ENCODE measurements at places on chromosomes 4 and X.

DNA sequence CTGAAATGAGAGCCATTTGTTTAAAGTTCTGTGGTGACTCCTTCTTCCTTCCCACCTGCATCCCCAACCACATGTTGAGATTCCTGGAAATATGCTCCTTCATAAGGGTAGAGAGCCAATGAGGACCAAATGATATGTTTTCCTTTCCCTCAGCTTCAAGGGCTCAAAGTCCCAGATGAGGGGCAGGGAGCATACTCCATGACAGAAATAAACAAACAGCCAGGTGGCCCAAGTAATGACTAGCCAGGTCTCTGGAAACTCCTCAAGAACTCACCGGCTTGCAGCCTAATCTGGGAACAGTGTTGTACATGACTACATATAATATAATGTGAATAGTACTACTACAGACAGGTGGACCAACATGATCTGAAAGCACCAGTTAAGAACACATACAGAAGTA, 392.3 kb downstream of the PACRGL start:
- DNase-seq, result no peak

DNA sequence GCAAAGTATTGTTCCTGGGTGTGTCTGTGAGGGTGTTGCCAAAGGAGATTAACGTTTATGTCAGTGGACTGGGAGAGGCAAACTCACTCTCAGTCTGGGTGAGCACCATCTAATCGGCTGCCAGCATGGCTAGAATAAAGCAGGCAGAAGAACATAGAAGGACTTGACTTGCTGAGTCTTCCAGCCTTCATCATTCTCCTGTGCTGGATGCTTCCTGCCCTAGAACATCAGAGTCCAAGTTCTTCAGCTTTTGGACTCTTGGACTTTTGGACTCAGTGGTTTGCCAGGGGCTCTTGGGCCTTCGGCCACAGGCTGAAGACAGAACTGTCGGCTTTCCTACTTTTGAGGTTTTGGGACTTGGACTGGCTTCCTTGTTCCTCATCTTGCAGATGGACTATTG, 15.3 kb upstream of the ENPP6 start:
- DNase-seq, result no peak

DNA sequence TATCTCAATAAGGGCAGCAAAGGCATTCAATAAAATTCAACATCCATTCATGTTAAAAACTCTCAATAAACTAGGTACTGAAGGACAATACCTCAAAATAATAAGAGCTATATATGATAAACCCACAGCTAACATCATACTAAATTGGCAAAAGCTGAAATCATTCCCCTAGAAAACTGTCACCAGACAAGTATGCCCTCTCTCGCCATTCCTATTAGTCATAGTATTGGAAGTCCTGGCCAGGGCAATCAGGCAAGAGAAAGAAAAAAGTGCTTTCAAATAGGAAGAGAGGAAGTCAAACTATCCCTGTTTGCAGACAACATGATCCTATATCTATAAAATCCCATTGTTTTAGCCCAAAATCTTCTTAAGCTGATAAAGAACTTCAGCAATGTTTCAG, 116.8 kb downstream of the TENT5D start:
- no peak for DNase-seq

- no peak for DNase-seq
Measured at GRCh38 chrX:153821066-153821465, 9.3 kb downstream of the PDZD4 start.

DNA sequence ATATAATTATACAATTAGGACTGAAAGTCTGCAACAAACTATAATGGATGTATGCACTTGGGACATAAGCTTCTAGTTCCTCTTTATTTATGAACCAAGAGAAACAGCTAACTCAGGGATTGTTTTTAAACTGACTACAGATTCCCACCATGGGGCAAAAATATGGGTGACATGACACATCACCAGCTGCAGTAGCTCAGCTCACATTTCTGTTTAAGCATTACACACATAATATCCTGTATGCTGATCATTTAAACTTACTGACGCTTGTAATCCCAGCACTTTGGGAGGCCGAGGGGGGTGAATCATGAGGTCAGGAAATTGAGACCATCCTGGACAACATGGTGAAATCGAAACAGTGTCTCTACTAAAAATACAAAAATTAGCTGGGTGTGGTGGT, 11.5 kb downstream of the FGB start:
- no peak for DNase-seq

GRCh38 chrX:32269866-32270265, 941.5 kb downstream of the DMD start:
- no peak for DNase-seq

DNA sequence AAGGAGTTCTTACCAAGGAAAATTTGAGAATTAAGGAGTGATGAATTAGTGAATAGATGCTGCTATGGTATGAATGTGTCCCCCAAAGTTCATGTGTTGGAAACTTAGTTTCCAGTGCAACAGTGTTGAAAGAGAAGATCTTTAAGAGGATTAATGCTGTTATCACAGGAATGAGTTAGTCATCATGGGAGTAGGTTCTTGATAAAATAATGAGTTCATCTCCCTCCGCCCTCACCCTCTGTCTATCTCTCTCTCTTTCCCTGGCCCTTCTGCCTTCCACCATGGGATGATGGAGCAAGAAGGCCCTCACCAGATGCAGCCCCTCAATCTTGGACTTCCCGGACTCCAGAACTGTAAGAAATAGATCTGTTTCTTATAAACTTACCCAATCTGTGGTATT, 38.3 kb upstream of the KLHL8 start:
- DNase-seq, result no peak

- DNase-seq, result no peak
Measured at GRCh38 chr4:16212138-16212782, 14.0 kb downstream of the TAPT1 start.

DNA sequence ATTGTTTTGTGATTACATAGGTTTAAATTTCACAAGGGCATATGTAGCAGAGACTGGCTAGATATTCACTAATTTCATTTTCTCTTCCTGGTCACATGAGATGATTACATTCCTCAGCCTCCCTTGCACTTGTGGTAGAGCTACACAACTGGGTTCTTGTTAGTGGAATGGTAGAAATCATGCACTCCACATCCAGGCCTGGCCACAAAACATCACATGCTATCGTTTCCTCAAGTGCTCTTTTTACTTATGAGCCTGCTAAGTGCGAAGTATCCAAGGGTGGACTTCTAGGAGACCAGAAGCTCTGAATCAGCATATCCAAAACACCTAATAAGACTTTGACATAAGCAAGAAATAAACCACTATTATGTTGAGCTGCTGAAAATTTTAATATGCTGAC, 26.4 kb upstream of the HPGDS start:
- DNase-seq, result no peak

- DNase-seq, result no peak
Measured at GRCh38 chr4:140450352-140450751, 22.9 kb upstream of the CLGN start.

DNA sequence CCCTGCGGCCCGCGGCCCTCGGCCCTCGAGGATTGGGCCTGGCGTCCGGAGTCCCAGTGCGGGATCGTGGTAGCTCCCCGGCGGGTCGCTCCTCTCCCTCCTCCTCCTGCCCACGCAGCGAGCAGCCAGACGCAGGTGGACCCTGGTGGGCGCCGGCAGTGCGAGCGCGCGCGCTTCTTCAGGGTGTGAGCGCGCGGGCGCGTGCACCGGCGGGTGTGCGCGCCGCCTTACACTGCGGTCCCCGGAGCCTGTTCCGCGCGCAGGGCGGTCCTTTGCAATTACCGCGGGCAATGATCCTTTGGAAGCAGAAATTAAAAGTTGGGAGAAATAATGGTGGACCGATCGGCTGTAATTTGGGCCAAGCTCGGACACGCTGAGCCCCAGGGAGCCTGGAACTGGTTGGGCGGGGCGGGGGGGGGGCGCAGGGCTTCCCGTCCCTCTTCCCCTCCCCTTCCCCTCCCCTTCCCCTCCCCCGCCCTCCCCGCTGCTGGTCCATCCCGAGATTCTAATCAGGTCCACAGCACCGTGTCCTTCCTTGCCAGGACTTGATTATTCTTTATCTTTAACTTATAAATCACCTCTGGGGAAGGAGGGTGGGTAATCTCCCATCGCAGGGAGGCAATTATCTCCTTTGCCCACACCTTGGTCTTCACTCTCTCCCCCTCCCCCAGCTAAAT, 1.6 kb upstream of the NKX1-1 start:
- no peak for DNase-seq

DNA sequence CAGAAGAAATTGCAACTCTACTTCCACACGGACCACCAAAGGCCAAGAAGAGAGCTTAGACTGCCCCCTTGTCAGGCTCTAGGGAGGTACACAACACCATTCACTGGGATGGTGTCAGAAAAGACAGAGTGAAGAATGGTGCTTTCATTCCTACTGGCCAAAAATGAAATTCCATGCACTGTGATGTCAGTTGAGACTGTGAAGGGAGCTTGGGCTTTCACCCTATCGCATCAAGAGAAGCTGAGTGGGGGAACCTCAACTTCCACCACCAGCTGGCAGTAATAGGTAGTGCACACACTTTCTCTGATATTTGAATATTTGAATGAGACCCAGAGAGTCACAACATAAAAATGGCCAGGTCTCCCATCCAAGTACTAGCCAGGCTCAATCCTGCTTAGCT, 65.9 kb downstream of the ZNF711 start:
- DNase-seq, result no peak

DNA sequence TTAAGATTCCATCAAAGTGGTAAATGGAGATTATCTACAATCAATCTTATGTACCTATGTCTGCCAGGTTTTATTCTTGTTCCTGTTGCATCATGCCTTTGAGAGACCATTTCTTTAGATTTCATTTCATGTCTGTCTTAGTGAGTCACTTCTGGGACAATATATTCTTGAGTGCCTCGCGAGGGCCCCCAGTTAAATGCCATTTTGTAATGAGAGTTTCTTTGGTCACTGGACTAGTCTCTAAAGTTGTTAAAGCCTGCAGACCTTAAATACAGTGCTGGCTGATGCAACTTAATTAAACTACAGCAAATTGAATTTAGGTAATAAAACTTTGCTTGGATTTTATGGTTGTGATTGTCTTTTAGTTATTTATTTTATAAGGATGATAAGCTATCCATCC, 87.2 kb upstream of the PITX2 start:
- no peak for DNase-seq

DNA sequence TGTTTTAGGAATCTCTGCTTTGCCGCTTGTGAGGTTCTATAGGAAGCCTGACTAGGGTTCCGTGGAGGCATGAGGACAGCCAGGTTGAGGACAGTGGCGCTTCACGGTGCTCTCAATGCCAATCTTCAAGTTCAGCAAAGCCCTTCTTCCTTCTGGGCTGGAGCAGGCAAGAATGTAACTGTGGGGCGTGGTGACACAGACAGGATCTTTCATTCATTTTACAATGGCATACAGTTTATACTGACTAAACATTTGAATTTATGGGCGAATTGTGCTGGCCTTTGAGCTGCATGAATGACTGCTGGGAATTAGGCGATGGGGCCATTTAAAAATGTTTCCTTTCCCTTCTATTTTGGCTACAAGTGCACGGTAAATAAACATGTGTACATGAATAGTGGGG, 2.9 kb upstream of the NHS start:
- DNase-seq, result no peak

- DNase-seq, result no peak
Measured at GRCh38 chrX:53594354-53594753, 92.2 kb downstream of the HUWE1 start.

GRCh38 chr4:54554339-54554990, 103.3 kb upstream of the KIT start:
- DNase-seq, result no peak

GRCh38 chrX:152155766-152156310, 17.5 kb upstream of the MAGEA10 start:
- no peak for DNase-seq

GRCh38 chr4:73404042-73404441, at the start of gene ALB:
Gene ALB (plus strand): TSS chr4:73404287. CDS start chr4:73404328, 41 bp downstream.
- no peak for DNase-seq

DNA sequence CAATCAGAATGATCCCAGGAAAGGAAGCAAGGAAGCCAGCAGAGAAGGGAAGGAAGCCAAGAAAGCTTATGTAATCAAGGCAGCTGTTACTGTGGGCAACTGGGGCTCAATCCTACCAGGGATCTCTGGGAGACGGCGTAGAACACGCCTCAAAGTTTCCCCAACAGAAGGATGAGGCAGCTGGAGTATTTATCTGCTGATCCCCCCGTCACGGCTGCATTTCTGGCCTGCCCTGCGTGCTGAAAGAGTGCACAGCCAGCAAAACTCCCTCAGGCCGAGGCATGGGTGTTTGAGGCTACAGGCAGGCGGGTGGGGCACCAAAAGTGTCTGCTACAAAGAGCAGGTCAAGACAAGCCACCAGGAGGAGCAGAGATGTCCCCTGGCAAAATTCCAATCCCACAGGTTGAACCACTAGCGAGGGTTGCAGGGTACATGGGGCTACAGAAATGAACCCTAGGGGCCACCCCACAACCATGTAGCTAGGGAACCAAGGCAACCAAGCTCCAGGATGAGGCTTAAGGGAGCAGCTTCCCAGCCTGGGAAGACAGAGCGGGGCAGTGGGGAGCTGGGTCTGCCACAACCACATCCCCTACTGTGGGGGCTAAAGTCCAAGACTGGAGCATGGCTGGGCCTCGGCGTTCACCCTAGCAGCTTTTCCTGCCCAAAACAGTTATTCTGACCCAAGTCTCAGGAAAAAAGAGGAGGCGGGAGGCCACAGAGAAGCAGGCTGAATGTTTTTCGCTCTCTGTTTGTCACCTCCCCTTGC, 113.4 kb downstream of the BCOR start:
- peak; percentile 76 for DNase-seq

GRCh38 chr4:165402375-165402774, 23.6 kb downstream of the CPE start:
- DNase-seq, result no peak

GRCh38 chr4:84648863-84649647, 66.1 kb downstream of the CDS1 start:
- no peak for DNase-seq

GRCh38 chr4:82802911-82803310, 4.3 kb upstream of the SCD5 start:
- DNase-seq, result no peak

DNA sequence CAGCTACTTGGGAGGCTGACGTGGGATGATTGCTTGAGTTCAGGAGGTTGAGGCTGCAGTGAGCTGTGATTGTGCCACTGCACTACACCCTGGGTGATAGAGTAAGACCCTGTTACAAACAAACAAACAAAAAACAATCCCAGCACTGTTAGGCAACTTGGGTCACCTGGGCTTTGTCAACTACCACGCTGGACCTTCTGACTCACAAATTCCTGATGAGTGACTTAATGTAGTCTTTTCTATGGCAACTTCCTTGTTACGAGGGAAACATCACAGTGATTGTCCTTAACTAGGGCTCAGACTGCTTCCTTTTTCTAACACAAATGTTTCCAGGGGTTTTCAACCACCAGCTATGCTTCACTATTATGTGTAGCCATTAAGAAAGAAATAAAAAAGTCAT, 128.8 kb upstream of the GPC4 start:
- DNase-seq, result no peak

- no peak for DNase-seq
Measured at GRCh38 chr4:104494822-104495559, at the start of gene CXXC4. Gene CXXC4 (minus strand): TSS chr4:104494894. CDS start chr4:104491802, 3,092 bp downstream.

All from DMS 273 treated with DMSO at 0.1 percent for 48 hours (cell line).